Renal cortical epithelial cell (primary cell): ENCODE measurements at places on chromosomes 7 and 10. TPM values are rescaled to one million over a fixed set of nuclear protein-coding genes. Genes with fewer than 3 reads are reported as not detected.

ADARB2 gene
- total RNA-seq, result 0.10 TPM in 1 of 2 replicates, not detected in the other

ANKRD30A gene
- not detected in 2 replicates for total RNA-seq

NOS3 gene
- 0.15 and 0.35 TPM in 2 replicates for total RNA-seq

NPSR1 gene
- not detected in 2 replicates for total RNA-seq

SPDYE6 gene
- total RNA-seq, result not detected in 2 replicates

TAS2R39 gene
- total RNA-seq, result not detected in 2 replicates

DGKI gene
- 8.0 and 17.5 TPM in 2 replicates for total RNA-seq

DNA sequence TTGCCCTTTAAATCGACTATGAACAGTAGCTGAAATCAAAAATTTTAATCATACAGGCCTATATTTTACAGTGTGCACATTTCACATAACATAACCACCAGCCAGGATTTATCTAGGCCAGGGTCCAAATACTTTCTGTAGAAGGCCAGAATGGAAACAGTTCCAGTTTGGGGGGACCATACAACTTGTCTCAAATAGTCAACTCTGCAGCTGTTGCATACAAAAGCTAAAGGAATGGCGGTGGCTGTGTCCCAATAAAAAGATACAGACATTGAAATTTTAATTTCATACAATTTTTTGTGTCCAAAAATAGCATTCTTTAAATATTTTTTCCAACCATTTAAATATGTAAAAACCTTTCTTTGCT is 742 bp upstream of the TYSND1 start:
- DNase-seq, result no peak

GRCh38 chr10:122233857-122234348 is 37.2 kb upstream of the BTBD16 start:
- DNase-seq, result no peak

GRCh38 chr10:19756919-19757318 is 59.3 kb upstream of the PLXDC2 start:
- DNase-seq, result no peak

GRCh38 chr10:93193906-93194305 is 120.2 kb downstream of the CYP26A1 start:
- DNase-seq, result no peak

GRCh38 chr10:6478722-6479121 is 101.4 kb downstream of the PRKCQ start:
- no peak for DNase-seq

GRCh38 chr7:99385564-99385963 is 11.0 kb downstream of the ARPC1B start:
- no peak for DNase-seq

DNA sequence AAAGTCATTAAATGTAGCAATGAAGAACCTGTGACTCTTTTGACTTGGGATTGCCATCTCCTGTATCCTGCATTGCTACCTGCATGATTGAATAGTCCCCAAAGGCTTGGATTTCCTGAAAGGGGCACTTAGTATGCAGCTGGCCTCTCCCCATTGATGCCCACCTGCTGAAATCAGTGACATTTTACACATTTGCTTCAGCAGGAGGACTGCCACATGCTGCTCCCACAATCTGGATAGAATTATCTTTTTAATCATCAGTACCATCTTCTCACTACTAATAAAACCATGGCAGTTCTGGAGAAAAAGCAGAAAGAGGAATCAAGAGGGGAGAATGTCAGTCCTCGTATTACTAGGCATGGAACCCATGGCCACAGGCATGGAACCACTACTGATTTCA is 67.8 kb downstream of the SLC13A1 start:
- DNase-seq, result no peak

GRCh38 chr7:81198766-81199165 is 279.9 kb upstream of the SEMA3C start:
- no peak for DNase-seq

DNA sequence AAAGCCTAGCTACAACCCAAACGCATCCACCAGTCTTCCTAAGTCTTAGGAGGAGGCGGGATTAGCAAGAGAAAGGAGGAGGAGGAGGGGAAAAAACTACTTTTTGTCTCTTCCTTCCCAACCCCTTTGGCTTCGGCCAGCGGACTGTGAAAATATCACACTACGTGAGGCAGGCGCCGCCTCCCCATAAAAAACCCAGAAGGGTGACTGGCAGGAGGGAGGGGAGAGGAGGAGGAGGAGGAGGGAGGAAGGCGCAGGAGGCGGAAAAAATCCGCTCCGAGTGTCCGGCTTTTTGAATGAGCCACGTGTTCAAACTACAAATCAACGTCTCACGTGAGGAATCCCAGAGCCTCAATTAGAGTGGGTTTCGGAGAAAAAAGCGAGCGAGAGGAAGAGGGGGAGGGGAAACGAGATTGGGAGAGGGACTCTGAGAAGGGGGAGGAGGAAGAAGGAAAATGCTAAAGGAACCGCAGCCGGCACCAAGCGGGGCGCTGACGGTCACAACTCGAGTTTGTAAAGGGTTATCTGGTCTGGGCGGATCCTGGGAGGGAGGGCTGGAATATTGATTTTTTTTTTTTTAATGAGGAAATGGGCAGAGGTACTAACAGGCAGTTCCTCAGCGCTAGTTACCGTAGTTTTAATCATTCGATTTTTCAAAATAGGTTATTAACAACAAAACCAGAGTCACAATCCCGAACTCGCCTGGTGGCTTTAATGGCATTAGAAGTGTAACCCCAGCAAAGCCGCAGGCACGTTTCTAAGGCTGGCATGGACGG is at the start of gene IGF2BP3:
IGF2BP3 (minus strand) TSS at position 162 of the 776 bp plus-strand sequence. CDS start 381 bp downstream, outside the sequence.
- peak; percentile 82 for DNase-seq

GRCh38 chr10:12412666-12413368 is 63.5 kb downstream of the CAMK1D start:
- no peak for DNase-seq

- no peak for DNase-seq
These were observed 238.4 kb downstream of the CCDC7 start for GRCh38 chr10:32684291-32684690.

DNA sequence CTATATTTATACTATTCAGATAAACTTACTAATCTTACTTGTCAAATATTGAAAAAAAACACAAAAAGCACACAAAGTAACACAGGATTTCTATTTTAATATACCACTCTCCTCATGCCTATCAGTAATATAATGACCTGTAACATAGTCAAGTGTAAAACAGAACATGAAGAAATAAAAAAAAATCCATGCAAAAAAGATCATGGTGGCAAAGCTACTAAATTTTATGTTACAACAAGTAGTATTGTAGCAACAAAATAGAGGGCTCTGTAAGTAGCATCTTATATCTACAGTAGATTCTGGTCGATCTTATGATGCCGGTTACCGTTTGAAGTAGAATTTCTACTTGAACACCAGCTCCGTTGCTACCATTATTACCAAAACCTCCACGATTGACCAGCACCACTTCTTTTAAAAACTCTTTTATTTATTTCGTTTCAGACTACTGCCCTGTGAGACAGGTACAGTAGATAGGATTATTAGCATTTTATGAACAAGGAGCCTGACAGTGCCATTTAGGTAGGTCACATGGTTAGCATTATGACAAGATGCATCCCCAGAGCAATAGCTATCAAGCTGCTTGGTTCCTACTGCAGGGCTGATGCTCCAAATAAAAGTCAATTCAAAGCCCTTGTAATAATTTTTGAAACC is 2.1 kb downstream of the CPED1 start:
- DNase-seq, result no peak

DNA sequence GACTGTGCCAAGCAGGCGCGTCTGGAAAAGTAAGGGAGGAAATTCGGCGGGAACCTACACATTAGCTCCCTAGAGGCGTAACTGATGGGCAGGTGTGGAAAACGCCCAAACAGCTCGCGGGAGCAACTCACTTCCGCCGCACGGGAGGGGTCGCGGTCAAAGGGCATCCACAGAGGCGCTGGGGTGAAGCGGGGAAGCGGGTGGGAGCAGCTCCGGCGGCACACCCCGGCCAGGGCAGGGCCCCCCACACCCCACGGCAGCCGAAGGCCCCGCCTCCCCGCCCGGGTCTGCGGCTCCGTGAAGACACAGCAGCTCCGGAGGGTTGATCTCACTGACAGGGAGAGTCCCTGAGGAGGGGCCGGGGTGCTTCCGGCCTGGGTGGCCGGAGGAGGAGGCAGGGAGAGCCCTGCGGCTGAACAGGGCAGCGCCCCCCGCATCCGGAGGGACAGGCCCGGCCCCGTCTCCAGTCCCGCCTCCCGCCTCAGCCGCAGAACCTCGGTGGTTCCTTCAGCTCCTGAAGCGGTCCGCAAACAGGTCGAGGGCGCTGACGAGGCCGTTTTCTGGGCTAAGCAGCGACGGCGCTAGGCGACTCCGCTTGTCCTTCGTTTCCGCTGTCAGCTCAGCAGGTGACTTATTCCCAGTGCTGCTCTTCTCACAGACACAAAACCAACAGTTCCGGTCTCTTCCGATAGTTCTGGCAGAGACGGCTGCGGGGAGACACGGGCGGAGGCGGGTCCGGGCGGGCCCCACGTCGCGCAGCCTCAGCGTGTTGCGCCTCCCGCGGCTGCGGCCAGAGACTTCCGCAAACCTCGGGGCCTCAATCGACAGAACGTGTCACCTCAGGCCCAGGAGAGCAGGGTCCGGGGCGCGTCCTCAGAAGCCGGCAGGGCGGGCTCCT is 276.1 kb downstream of the DNAJB6 start:
- DNase-seq, result no peak

DNA sequence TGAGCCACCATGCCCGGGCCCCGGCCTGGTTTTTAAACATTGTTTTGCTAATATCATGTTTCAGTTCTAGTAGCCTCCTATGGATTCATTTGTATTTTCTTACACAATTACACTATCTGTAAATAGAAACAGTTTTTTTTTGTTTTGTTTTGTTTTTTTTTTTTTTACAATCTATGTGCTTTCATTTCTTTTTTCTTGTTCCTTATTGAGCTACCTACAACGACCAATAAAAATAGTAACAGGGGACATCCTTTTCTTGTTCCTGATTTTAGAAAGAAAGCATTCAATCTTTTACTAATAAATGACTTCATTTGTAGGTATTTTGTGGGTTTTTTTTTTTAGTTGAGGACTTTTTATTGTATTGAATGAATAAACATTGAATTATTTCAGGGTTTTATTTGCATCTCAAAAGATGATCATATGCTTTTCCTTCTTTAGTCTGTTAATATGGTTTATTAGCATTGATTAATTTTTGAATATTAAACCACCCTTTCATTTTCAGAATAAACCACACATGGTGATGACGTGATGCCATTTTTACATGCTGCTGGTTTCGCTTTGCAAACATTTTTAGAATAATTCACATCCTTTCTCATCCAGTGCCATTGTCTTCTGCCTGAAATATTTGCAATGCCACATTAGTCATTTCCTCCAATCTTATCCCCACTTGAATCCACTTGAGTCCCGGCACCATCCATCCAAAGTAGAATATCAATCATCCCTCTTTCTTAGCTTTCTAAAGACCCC is 18.1 kb upstream of the AKR1E2 start:
- peak; percentile 94 for DNase-seq

DNA sequence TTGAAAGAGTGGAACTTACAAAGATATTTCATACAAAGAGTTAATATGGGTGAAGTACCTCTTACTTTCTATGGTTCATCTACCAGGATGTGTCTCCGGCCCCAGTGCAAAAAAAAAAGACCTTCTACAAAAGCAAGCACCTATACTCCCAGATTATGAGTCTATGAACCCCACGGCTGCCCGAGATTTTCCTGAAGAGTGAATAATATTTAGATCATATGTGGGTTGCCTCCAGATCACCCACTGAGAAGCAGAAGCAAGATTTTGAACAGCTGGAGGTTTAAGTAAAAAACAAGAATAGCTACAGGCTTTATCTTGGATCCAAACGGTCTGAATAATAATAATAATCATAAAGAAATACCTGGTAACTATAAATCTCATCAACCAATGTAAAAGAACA is 207.7 kb downstream of the SKAP2 start:
- no peak for DNase-seq

DNA sequence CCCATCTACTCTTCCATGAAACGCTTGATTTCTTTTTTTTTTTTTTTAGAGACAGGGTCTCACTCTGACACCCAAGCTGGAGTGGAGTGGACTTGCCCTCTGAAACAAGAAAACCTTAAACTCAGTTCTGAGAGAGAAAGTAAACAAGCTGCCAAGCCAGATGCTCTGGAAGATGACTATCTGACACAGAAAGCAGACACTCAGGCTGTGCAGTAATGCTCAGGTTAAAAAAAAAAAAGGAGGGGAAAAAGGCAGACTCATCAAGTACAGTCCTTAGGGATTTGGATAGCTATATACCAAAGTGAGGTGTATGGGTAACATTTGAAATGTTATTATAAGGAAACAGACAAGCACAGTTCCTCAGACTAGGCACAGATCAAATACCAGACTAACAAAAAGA is 80.5 kb downstream of the IDE start:
- no peak for DNase-seq

- DNase-seq, result peak; percentile 25
These were observed 512.5 kb downstream of the REEP3 start for GRCh38 chr10:64033711-64034110.

GRCh38 chr10:68900427-68901104 is 549 bp upstream of the DDX50 start:
- DNase-seq, result peak; percentile 63

DNA sequence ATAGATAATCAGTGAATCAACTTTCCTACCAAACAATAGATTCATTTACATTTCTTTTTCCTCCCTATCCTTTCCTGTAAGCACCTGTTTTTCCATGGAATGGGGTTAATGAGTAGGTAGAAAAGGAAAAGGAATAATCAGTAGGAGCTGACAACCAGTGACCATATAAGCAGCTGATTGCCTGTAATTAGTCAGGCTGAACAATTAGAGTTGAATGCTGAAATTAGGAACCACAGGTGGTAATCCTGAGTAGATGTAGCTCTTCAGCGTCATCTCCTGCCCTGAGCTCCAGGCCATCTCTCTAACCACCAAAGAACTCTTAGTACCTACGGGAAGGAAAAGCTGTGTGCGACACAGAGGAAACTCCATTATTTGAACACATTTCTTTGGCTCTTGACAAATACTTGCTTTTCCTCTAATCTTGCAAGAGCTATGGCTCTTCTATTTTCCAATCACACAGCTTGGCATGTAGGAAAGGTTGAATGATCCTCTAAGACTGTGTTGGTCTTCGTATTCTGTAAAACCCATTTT is 63.8 kb downstream of the KLHDC10 start:
- no peak for DNase-seq

- DNase-seq, result no peak
These were observed 419.2 kb upstream of the NFE2L3 start for GRCh38 chr7:25732766-25733217.

DNA sequence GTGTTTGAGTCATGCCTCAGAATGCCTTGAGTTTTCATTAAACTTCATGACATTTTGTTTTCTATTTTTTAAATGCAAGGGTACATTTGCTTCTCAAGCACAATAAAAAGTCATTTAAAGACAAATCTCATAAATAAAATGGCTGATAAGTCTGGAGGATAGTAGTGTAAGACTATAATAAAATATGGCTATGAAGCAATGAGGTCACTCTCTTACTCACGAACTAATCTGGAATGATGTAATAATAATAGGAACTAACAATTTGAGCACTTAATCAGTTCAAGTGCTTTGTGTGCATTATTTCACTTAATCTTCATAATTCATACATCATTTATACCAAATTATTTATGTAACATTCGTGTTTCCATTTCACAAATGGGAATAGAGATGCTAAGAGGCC is 149.3 kb upstream of the CTTNBP2 start:
- DNase-seq, result no peak
